ENCODE measurements at places on chromosomes 13 and 19.

- DNase-seq = no peak
These were observed 270.5 kb downstream of the DIAPH3 start for GRCh38 chr13:59893266-59893665.

DNA sequence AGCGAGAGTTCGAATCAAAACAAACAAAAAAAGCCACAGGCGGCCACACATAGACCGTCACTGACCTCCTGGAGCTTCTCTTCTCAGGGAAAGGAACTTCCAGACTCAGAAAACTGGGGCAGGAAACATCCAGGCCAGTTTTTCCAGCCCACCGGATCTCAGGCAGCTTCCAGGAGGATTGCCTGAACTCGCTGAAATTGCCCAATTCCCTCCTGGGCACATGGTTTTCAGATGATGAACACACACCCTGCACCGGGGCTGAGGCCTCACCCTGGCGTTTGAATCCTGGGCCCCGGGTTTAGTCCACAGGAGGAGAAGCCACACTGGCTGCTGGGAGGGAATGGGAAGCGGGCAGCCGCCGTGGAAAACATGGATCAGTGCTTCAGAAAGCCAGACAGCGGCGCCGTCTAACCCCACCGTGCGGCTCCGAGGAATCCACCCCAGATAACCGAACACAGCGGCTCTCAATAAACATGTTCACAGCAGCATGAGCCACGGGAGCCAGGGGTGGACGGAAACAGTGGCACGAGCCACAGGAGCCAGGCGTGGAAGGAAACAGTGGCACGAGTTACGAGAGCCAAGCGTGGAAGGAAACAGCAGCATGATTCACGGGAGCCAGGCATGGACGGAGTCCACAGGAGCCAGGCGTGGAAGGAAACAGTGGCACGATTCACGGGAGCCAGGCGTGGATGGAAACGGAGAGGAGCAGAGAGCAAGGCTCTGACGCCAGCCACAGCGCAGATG lies 18.2 kb upstream of the PTBP1 start:
- DNase-seq = no peak

DNA sequence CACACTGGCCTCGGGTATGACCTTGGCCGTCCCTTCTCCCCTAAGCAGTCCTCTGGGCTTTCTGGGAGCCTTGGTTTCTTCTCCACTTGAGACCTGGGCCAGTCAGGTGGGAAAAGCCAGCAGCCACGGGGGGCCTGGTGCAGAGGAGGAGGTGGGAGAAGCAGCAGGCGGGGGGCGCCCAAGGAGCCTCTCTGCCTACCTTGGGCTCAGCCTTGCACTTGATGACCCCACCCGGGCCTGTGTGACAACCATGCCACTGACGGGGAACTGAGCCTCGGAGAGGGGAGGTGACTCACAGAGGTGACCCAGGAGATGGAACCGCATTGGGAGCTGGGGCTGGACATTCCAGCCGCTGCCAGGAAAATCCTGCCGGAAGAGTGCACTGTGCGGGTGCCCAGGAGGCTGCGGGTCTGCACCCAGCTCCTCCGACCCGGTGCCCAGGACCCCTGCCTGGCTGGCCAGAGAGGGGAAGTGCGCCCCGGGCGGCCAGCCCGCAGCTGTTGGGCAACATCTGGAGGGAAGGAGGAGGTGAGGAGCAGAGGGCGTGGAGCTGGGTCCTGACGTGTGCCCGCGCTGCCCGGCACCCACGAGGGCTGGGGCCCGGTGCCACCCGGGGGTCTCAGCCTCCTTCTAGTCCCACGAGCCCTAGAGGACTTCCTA lies 23.4 kb upstream of the SLC7A10 start:
- no peak for DNase-seq

- DNase-seq = no peak
These were observed 1.6 kb upstream of the ZNF567 start for GRCh38 chr19:36685835-36686234.

DNA sequence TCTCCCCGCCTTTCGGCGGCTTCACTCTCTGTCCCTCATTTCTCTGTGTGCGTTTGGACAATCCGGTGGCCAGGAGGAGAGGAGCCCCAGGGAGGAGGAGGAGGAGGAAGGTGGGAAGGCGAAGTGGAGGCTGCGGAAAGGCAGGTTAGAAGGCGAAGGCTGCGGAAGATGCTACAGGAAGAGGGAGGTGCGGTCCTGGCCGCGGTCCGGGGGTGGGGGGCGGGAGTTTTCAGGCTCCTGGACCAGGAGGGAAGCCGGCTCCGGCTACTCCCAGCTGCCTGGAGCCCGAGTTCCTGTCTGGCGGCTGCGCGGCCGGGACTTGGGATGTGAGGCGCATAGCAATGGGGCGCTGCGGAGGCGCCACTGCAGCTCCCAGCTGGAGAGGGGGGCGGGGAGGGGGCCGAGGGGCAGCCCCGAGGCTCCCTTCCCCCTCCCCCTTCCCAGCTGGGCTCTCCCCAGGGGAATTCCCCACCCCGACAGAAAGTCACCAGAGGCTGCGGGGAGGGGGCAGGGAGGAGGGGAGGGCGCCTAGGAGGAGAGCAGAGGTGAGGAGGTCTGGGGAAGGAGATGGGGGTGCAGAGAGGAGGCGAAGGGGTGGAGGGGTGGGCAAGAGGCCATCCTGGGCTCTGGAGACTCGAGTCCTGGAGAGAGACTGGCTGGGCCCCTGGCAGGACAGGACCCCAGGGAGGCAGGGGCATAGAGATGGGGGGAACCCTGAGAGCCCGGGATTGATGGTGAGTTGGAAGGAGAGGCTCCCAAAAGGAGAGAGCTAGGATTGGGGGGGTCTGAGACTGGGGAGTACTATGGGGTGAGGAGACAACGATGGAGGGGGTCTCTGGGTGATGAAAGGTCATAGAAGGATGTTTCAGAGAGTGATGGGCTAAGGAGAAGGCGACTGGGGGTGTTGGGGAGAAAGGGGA lies 2.0 kb downstream of the LRRC4B start:
- DNase-seq = no peak

- no peak for DNase-seq
These were observed 1.0 kb upstream of the BCAM start for GRCh38 chr19:44807652-44808462.

DNA sequence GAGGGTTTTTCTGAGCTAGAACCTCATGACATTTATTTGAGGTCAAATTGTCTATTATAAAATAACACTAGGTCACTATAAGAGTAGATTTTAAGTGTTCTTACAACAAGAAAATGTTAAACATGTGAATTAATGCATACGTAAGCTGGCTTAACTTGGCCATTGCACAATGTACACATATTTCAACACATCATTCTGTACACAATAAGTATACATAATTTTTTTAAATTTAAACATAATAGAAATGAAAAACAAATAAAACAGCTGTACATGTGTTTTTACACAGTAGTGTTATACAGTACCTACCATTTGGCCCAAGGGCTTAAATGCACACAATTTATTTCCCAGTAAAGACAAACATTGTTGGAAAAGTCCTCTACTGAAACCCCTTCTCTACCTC lies 269.9 kb downstream of the DACH1 start:
- no peak for DNase-seq

Measured in cortex of kidney (tissue), 1 donor.